ENCODE measurements at places on chromosomes 2 and 18. TPM values are rescaled to one million over a fixed set of nuclear protein-coding genes. Genes with fewer than 3 reads are reported as not detected.

The MPHOSPH10 gene
- 36.5 TPM for total RNA-seq

The HOXD13 gene
- total RNA-seq, result not detected

The FSHR gene
- total RNA-seq, result not detected

The ZC3H8 gene
- 11.1 TPM for total RNA-seq

The GPR35 gene
- total RNA-seq, result 3.2 TPM

The CNRIP1 gene
- 41.7 TPM for total RNA-seq

The SIX3 gene
- not detected for total RNA-seq

DNA sequence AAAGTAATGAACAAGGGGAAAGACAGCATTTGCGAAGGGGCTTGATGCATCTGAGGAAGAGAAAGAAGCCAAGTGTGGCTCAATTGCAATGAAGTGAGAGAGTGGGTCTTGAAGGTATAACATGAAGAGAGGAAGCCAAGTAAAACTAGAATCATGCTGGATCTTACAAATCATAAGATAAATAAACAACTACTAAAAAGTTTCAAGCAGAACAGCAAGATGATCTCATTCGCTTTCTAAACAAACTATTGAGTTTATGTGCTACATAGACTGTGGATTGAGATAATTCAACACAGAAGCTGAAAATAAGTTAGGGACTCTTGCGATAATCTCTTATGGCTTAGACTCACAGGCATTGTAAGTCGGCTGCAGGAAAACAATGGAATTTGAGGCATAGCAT is 1310.5 kb upstream of the NRXN1 start:
- no peak for DNase-seq

DNA sequence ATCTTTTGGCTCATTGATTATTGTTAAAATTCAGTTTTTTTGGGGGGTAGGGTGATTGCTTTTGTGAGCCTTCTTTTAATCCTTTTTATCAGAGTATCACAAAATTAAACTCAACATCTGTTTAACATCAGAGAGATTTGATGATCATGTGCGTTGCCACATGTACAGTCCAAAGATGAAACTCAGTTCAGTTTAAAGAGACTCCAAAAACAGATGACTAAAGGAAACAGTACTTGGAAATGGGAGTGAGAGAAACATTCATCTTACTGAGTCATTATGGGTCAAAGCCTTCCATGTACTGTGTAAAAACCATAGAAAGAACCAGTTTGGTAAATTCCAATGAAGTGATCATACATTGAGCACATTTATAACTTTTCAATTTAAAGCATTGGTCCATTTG is 53.0 kb downstream of the LYPD6 start:
- no peak for DNase-seq

GRCh38 chr2:219437690-219438206 is 3.1 kb downstream of the SPEG start:
- no peak for DNase-seq

- no peak for DNase-seq
Measured at GRCh38 chr2:234670806-234671205, 173.9 kb upstream of the ARL4C start.

- DNase-seq, result no peak
Measured at GRCh38 chr2:229835596-229836283, 86.1 kb downstream of the TRIP12 start.

DNA sequence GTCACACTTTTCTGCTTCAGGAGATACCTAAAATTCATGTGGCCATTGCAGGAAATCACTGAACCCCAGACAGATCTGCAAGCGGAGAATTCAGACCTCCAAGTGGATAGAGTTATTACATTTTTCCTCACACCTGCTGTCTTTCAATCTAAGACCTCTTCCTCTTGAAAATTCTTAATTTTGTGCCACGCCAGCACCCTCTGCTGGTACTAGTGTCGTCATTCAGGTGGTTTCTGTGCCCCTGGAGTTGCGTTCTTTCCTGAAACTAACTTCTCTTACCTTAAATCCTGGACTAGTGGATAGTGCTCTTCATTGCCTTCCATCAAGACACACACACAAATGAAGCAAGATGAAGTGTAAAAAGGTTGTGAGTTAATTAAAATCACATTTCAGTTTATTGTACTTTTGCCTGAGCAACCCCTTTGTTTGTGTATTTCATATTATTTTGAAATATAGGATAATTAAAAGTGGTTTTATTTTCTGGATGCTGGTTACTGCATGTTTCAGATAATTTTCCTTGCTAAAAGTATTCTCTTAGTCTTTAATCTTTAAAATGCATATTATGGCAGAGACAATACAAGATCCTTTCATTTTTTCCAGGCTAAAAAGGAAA is 1.6 kb upstream of the DNER start:
- no peak for DNase-seq

DNA sequence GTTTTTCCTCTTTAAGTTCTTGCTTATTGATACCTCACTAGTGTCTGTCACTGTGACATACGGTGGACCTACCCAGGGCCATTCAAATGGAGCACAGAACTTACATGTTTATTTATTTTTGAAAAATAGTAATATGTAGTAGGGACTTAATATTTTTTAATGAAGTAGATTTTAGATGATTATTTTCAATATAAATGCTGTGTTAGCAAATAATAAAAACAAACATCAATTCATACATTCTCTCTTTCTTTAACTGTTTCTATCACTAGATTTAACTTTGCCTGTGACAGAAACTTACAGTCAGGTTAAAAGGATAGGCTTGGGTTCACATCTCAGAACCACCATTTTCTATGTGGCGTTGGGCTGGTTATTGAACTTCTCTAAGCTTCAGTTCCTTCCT is 184.4 kb upstream of the RASGRP3 start:
- DNase-seq, result no peak

GRCh38 chr2:73117441-73117840 is 4.7 kb upstream of the RAB11FIP5 start:
- DNase-seq, result no peak

DNA sequence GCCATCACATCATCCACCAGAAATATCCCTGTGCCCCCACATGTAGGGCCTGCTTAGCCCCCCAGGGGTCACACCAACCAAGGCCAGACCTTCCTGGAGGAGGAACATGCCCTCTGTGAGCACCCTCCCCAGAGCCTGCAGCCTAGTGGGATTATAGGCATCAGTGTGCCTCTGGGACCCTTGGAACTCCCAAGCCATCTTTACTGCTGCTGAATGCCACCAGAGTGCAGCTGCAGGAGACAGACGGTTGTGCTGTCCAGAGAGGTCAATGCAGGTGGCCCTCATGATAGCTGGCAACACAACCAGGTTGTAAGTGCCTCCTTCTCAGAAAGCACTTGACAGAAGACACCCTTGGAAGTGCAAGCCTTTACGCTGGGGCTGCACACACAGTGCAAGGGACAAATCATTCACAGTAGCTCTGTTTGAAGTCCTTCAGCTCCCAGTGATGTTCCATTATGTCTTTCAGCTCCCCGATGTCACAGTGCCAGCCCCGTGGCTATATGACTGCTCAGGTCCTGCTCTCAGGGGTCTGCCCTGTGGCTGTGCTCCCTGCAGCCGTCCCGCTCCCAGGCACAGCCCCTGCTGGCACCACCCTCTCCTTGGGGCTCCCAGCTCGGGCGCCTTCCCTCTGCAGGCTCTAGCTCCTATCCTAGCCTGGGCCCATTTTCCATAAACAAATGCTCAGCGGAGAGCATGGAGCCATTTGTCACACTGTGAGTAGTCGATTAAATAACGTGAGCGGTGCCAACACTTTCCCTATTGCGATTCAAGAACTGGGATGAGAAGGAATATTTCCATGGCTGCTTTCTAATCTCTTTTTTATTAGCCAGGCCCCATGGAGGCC is 65.1 kb downstream of the EDAR start:
- no peak for DNase-seq

DNA sequence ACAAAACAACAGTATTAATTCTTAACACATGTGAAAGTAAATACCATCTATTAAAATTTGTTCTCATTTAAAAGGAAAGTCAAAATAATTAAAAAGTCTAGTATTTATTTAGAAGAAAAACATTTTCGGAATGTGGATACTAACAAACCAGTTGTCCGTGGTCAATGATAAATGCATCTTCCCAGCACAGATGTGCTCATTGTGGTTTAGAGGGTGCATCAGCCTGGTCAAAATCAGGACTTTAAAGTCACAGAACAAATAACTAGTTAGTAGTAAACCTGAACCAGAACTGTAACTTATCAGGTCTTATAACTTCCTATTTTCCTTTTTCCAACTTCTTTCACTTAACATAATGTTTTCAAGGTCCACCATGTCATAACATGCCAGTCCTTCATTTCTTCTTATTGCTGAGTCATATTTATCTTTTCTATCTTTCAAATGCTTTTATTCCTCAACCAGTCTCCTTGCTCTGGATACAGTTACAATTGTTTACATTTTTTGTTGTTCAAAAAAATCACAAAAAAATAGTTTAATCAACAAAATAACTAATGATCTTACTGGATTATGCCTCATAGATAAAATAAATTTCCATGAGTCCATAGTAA is 55.8 kb downstream of the ID2 start:
- no peak for DNase-seq

GRCh38 chr2:20241973-20242726 is 17.2 kb upstream of the SDC1 start:
- DNase-seq, result no peak

DNA sequence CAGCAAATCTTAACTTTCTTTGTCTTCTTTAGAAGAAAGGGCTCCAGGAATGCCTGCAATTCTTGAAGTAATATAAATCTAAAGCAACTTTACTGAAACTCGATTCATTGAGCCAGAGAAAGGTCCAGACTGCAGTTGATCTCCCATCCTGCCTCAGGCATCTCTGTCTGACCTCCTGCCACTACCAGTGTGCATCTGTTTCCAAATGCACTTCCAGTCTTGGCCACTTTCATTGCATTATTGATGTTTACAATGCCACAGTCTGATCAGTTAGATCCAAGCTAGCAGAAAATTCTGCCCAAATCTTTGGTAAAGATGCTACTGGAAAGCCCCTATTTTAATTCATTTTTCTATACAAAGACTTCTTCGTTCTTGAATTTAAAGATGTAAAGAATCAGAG is 158.0 kb downstream of the RAPGEF4 start:
- no peak for DNase-seq

- peak; percentile 58 for DNase-seq
Measured at GRCh38 chr2:105385731-105386540, 12.9 kb downstream of the FHL2 start.

All from sciatic nerve (tissue), 2 donors.